ENCODE measurements at places on chromosomes 1 and 21.

DNA sequence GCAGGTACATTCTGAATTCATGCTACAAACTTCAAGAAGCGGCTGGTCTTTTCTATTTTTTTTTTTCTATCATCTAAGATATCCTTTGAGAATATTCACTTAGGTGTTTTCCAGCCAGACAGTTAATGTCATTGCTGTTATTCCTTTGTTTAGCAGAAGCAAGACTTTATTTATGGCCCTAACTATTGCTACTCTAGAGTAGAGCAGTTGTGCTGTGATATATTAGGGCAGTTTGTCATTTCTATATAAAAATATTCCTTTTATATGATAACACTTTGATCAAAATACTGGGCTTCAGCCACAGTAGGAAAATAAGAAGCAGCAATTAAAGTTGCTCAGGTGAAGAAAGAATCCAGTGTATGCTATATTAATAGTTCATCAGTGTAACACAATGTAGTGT is 959.3 kb downstream of the NCAM2 start:
- no peak for DNase-seq

- DNase-seq: no peak
Measured at GRCh38 chr1:2000432-2000831, 3.2 kb downstream of the CFAP74 start.

GRCh38 chr1:185300152-185300551 is 16.9 kb downstream of the IVNS1ABP start:
- DNase-seq: no peak

DNA sequence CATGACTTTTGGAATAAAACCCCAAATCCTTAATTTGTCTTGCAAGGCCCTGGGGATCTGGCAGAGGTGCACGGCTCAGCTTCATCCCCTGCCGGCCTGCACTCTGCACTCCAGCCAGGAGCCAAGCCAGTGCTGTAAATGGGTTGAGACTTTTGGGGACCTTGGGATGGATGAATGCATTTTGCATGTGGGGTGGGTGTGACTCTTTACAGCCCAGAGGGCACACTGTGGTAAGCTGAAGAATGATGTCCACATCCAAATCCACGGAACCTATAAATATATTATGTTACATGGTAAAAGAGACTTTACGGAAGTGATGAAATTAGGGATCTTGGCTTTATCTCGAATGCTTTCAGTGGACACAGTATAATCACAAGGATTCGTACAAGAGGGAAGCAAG is 177.8 kb downstream of the EDEM3 start:
- no peak for DNase-seq

DNA sequence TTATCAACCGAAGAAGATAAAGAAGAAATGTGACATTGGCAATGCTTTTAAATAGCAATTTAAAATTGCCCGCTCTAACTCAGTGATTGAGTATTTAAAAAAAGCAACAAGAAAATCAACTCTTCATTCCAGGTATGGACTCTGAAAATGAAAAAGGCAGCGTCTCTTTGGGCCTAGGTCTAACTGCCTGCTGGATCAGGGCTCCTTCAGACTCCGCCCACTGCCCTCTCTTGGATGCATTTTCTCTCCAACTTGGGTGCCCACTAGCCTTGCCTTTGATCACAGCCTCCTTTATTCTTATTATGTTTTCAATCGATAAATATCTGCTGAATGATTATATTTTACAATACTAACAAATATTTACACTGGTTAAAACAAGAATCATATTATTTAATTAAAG is 268.9 kb downstream of the MRPL39 start:
- DNase-seq: no peak

GRCh38 chr1:155133799-155134281 is 1.8 kb upstream of the SLC50A1 start:
- no peak for DNase-seq
